ENCODE measurements at places on chromosomes 1 and 21.

DNA sequence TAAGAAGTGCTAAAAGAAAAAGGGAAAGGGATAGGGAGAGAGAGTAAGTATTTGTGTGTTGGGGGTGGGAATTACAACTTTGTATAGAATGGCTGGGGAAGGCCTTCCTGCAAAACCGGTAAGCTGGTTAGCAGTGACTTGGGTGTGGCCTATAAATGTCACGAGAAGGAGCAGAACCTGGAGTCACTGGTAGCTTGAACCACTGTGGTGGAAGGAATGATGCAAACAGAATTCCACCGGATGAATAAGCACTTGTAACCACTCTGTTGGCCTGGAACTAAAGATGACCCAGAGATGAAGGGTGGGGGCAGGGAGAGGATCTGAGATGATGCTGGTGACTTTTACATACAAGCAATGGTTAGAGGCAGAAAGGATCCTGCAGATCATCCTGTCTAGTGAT lies 8.9 kb downstream of the XKR8 start:
- DNase-seq, result no peak

- no peak for DNase-seq
These were observed 241.0 kb downstream of the GPATCH2 start for GRCh38 chr1:217389895-217390294.

DNA sequence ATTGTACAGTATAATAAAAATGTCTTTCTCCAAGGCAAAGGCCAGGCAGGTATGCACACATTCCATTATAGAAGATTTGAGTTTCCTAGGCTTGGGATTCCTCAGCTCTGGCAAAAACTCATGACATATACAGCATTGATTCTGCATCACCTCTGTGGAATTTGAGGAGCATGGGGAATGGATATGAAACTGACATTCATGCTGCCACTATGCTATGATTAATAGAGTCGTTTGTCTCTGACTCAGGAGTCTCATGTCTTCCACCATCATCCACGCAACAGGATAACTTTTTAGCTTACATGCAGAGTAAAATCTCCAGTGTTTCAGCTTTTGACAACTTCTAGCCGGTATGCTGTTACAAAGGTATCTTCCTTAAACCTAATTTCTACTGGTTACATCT lies 49.8 kb upstream of the ADORA3 start:
- no peak for DNase-seq

DNA sequence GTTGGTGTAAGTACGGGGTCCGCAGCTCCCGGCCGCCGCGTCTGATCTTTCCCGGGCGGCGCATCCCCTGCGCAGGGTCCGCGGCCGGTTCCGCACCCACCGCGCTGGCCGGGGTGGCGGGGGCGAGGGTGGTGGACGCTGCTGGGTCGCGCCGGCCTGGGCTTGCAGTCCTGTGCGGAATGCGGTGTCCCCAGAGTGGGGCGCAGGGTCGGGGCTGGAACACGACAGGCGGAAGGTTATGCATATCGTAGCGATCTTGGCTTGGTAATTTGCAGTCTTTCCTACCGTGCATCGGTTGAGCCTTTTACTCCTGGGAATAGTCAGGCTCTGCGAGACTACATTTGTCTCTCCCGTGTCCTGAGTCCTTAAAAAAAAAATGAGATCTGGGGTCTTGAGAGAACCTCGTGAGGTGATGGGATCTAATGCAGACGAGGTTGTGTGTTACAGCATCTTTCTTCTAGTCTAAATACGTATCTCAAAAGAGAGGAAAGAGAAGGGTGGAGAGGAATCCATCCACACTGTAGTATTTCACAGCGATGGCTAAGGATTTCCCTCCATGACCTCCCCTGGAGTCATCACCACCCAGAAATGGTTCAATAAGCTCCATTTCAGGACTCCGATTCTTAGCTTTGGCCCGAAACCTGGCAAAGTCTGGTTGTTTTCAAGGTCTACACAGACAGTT lies 572 bp downstream of the ATP1B1 start:
- no peak for DNase-seq

- DNase-seq, result no peak
These were observed 35.6 kb downstream of the EGLN1 start for GRCh38 chr1:231386466-231386865.

DNA sequence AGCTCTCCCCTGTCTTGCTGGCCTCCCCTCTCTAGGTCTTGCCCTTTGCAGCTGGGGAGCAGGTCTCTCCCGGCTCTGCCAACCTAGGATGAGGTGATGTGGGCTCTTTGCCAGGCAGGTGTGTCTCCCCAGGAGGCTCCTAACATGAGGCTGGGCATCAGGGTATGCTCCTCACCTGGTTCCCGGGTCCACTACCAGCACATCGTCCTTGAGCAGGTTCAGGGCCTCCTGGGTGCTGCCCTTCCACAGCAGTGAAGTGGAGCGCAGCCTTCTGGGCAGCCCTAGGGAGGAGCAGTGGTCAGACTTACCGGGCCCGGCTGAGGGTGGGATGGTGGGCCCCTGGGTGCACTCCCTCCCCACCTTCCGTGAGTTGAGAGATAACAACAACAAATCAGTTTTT lies 17.5 kb downstream of the LACTBL1 start:
- no peak for DNase-seq

DNA sequence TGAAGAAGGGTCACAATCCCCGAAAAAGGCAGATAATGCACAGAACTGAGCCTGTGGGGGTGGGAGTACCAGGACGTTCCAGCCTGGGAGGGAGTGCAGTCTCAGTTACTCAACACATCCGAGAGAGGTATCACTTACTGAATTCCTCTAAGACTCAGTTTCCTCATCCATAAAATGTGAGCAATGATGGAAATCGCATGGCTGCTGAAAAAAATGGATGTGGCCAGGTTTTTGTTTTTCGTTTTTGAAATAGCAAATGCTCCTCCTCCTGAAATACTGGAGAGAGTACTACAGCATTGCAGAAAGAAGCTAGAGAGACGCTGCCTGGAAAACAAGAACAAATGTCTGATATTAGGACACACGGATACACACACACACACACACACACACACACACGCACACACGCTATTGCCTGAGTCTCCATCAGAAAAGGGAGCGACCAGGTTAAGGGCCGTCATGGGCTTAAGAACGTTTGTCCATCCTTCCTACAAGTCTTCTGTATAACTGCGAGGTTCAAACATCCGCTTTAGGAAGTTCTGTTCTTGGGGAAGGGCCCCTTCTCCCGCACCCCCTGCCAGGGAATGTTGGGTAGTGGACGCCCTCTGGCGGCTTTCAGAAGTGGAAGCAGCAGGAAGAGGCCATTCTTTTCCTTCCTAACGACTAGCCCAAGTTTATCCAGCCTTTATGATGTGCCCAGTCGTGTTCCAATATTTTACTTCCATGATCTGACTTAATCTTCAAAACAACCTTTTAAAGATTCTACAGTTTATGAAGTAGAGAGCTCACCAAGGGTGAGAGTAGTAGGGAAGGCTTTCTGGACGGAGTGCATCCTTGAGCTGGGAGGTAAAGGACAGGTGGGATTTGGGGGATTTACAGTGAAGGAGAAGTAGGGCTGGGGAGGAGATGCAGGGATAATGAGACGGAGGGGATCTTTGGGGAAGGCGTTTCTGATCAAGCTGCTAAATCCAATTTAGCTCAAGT lies 699 bp upstream of the NES start:
- no peak for DNase-seq

- no peak for DNase-seq
These were observed 253.8 kb downstream of the PCP4 start for GRCh38 chr21:40120940-40121575.

DNA sequence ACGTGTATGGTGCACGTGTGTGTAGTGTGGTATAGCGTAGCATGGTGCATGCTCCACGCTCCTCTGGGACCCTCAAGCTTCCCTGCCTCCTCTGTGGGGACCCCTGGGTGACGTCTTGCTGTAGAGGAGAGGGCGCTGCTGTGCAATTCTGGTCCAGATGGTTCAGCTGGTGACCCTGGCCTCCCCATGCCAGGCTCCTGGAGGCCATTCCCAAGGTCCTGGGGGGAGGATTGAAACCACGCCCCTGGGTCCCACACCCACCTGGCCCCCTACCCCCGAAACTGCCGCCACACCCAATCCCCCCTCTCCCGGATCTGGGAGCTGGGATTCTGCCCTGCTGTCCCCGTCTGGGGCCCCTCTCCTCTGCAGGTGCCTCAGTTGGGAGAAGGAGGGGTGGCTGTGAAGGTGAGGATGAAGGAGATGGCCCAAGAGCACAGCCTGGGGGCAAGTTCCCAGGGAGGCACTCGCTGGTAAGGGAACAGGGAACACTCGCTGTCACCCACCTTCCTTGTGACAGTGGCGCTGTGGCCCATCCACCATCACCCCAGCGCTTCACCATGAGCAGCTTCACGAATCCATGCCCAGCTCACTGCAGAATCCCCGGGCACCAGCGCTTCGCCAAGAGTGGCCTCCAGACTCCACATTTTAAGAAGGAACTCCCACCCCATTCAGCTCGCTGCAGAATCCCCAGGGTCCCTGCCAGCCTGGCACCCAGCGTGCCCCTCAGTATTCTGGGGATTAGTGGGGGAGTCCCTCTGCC lies 38.0 kb downstream of the WDR4 start:
- DNase-seq, result no peak

DNA sequence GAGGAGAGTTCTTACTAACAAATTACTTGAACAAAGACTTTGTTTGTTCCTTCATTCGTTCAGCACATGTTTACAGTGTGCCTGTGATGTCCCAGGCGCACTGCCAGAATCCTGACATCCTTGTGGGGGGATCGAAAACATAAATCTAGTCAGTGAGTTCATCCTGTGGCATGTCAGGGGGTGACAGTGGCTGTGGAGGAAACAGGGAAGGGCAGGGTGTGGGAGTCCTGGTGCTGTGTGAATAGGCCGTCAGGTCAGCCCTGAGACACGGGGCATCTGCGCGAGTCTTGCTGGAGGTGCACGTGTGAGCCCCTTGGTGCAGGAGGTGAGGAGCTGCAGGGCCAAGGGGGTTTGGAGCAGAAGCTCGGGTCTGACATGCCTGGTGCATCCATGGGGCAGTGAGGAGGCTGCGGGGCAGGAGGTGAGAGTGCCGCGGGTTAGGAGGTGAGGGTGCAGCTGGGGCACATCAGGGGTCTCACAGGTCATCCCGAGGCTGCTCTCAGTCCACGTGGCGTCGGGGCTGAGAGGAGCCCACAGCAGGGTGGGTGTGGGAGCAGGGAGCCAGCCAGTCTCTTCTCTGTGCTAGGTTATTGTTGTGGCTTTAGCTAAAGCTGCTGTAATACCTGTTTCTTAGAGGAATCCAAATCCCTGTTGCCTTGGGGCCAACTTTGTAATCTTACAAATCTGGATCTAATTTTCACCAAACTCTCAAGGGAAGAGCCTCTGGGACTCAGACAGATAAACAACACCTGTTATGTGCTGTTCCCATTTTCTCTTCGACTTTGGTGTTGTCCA lies 93.4 kb downstream of the PCBP3 start:
- no peak for DNase-seq

DNA sequence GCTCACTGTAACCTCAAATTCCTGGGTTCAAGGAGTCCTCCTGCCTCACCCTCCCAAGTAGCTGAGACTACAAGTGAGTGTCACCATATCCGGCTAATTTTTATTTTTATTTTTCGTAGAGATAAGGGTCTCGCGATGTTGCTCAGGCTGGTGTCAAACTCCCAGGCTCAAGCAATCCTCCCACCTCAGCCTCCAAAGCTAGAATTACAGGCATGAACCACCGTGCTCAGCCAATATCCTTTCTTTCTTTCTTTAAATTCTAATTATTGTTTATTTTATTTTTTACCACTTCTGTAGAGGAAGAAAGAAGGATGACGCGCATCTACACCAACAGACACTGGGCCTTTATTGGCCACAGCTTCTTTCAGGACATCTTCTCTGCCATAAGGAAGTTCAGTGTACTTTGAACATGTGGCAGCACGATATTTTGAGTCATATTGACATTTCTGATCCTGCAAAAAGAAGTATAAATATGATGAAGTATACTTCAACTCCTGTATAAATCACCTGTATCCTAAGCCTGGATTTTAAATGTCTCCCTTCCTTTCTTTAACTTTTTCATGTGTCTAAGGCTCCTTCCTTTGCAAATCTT lies 15.8 kb downstream of the CTSS start:
- no peak for DNase-seq

DNA sequence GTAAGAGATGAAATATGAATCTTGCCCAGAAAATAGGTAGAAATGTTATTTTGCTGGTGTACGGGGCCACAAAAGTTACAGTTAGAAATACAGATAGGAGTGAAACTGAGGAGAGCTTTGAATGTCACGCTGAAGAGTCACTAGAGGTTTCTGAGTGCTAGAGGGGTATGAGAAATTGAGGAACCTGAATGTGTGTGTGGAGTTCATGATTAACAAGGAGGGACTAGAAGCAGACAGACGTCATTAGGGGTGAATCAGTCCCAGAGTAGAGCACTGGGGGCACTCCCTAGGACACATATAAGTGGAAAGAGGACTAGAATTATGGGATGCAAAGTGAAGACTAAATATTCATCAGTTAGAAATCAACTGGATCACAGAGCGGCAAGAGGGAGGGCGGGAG lies 188.9 kb upstream of the MAP1LC3C start:
- no peak for DNase-seq

DNA sequence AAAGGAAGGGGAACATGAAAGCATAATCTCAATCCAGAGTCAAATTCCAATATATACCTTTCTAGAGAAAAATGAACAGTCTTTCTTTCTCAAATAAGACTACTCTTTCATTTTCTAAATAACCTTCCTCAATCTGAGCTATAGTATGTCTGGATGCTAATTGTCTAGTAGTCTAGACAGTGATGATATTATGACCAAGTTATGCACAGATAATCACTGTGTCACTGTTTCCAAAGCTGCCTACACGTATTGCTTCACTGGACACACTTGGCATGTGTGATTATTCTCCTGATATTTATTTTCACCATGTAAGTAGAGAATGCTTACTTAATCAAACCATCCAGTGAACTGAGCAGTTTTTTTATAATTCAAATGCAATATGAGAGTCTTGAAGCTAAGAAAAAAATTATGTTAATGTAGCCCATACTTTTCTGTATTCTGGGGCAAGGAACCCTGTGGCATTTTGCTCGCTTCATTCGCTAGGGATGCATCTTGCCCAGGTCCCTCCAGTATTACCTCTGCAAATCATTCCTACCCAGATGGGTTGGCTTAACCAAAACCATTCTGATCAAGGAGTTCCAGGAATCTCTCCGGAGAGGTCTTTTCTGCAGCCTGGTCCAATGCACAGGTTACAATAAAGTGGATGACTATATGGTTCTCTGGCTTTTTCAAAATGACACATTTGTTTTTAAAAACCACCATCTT lies 303.1 kb upstream of the RUNX1 start:
- no peak for DNase-seq

DNA sequence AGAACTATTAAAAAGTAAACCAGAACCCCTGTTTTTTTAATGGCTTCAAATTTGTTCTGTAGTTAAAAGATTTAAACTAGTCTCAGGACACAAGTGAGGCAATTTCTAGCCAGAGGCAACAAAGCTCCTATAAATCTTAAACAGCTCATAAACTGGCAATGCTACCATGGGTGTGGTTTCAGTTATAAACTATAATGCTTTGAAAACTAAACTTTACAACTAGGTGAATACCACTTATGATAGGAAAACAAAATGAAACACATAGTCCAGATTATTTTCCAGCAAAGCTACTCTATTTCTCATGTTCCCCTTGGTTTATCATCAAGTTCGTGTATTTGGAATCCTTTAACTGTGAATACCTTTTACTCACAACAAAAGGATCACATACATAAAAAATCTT lies 282.5 kb downstream of the VAV3 start:
- DNase-seq, result no peak

GRCh38 chr1:170987424-170987823 lies 52.1 kb downstream of the MROH9 start:
- DNase-seq, result no peak

- DNase-seq, result no peak
These were observed 57.7 kb upstream of the NUF2 start for GRCh38 chr1:163263818-163264655.
